ENCODE measurements at places on chromosomes 16 and 17. TPM values are rescaled to one million over a fixed set of nuclear protein-coding genes. Genes with fewer than 3 reads are reported as not detected.

Gene SLC47A1
- total RNA-seq = not detected

Gene TEDC2
- 22.6 TPM for total RNA-seq

Gene PHF12
- 22.9 TPM for total RNA-seq

Gene FOXJ1
- not detected for total RNA-seq

Gene KRTAP2-3
- total RNA-seq = 3.2 TPM

Gene CHMP6
- total RNA-seq = 8.0 TPM

Gene MAP2K3
- 23.9 TPM for total RNA-seq

Gene ADAD2
- not detected for total RNA-seq

Gene HSD17B1
- 0.54 TPM for total RNA-seq

Gene GDPD3
- total RNA-seq = 1.8 TPM

Gene CHST5
- total RNA-seq = not detected

Gene MT3
- not detected for total RNA-seq

Gene KREMEN2
- total RNA-seq = 2.1 TPM

Gene NHERF2
- total RNA-seq = 175 TPM

Gene EVI2B
- 2.4 TPM for total RNA-seq

Gene MEIOC
- total RNA-seq = not detected
